ENCODE measurements at places on chromosomes 4 and X. TPM values are rescaled to one million over a fixed set of nuclear protein-coding genes. Genes with fewer than 3 reads are reported as not detected.

- no peak for DNase-seq
Measured at GRCh38 chrX:10555846-10556245, 64.5 kb downstream of the MID1 start.

Gene TEC
- 5.4 TPM for total RNA-seq

DNA sequence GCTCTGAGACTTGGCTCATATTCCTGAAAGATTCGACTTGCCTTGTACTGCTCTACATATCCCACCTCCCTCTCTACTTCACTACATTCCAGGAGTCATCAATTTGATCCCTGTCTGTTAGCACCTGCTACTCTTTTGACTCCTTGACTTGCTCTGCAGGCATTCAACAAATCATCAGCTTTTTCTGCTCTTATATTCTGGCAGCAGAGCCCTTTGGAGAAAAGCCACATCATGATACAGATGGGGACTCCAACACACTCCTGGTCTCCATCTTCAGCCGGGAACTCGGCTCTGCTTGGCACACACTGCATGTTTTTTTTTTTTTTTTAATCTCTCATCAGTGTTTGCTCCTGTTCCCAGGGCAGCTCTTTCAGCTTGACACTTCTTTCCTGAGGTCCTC is 293.2 kb upstream of the LCORL start:
- DNase-seq = no peak

GRCh38 chrX:119401569-119401968 is 2.4 kb downstream of the SLC25A43 start:
- no peak for DNase-seq

Gene CRMP1
- total RNA-seq = 0.16 TPM

GRCh38 chr4:41679991-41680390 is 68.5 kb downstream of the PHOX2B start:
- DNase-seq = no peak

- DNase-seq = no peak
Measured at GRCh38 chrX:36214924-36215323, 295.4 kb downstream of the CFAP47 start.

Gene MAGEB1
- not detected for total RNA-seq

DNA sequence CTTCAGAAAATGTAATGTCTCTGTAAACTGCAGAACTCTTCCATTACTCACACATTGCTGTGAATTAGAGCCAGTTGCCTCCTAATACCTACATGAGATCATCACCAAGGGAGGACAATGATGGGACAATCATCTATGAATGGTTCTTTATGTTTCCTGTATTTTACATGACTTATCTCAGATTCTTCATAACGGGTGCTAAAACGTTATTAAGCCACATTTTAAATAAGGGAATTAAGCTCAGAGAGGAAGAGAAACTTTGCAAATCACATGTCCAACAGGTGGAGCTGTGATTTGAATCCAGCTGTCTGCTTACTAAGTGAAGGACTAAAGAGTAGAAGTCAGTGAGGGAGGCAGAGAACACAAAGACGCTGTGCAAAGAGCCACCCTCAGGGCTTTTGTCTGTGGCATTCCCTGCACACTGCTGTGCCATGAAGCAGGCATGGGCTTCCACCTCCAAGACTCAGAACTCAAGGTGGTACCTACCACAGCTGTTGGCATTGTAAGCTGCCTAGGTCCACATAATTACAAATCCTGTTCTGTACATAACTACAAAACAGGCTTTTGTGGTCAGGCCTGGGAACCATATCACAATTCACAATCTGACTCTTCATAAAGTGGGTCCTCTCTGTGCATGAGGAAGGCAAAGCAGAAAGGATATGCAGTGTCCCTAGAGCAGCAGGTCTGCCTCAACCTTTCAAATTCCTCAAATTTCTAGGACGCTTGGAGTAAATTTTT is 12.8 kb downstream of the TBC1D9 start:
- DNase-seq = no peak

DNA sequence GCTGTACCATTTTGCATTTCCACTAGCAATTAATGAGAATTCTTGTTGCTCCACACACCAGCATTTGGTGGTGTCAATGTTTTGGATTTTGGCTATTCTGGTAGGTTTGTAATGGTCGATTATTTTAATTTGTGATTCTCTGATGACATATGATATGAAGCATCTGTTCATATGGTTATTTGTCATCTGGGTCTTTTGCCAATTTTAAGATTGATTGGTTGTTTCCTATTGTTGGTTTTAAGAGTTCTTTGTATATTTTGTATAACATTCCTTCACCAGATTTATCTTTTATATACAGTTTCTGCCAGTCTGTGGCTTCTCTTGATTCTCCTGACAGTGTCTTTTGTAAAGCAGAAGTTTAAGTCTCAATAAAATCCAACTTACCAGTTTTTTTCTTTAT is 18.5 kb upstream of the BDH2 start:
- no peak for DNase-seq

DNA sequence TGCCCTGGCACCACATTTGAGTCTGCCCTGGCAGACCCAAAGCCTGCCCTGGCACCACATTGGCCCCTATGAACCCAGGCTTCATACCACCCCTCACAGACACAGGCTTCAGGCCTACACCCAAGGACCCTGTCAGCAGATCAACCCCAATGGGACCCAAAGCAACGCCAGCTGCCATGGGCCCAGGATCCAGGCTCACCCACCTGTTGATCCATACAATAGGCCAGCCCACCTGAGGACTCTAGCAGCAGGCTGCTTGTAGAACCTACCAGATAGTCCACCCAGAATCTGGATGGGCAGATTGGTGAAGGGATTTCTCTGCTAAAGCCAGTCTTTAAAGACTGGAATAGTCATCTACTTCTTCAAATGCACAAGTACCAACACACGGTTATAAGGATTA is 114.4 kb downstream of the LAS1L start:
- no peak for DNase-seq

Gene HSFX4
- total RNA-seq = not detected

Gene L1CAM
- 2.4 TPM for total RNA-seq

Gene MAGEE2
- not detected for total RNA-seq

DNA sequence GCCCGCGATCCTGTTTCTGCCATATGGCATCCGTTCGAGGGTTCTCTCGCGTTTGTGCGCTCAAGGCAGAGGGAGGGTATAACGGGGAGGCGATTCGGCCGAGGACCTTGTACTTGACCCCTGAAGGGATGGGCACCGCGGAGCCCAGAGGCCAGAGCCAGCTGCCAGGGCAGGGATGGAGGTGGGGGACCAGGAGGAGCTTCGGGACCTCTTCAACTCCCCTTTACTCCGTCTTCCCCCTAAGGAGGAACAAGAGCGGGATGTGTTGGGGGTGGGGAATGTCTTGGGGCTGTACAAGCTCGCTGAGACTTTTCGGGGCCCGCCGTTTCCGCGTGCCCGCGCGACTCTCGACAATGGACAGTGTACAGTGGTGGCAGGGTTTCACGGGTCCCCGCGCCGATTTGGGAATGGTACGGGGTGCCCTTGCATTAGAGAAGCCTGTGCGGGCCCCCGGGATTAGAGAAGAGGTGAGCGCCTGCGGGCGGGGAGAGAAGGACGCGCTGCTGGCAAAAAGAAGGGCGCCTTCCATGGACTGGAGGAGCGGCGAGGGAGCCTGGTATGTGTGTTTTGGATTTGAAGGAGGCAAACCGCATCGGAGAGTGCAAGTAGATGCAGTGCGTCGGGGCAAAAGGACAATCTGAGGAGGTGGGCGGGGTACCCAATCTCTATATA is 760 bp downstream of the UGT8 start:
- no peak for DNase-seq

GRCh38 chrX:131778269-131779218 is 234.7 kb downstream of the OR13H1 start:
- no peak for DNase-seq

DNA sequence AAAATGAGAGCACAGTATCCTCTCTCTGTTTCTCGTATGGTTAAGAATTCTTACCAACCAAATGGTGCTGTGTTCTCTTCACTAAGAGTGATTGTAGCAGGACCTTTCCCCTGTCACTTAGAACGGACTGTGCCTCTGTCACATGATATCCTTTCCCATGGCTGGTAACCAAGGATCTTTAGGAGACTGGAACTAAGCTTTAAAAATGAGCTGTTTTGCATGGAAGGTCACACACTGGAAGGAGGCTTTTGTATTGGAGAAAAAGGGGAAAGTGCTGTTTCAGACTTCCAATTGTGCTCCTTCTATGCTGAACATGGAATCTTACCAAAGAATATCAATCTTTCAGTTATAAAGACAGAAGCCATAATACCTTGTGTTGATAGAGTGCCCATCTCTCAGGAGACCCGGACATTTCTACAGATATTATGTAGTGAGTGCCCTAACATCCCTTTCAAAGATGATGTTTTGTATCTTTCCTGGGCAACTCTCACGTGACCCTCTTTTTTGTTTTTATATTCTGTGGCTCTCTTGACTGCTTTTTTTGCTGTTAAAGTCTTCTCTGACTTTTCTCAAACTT is 148.6 kb downstream of the SLC4A4 start:
- DNase-seq = no peak

- no peak for DNase-seq
Measured at GRCh38 chr4:89463341-89463740, 155.7 kb upstream of the GPRIN3 start.

Gene PWWP3B
- total RNA-seq = 0.48 TPM

GRCh38 chr4:173138624-173139023 is 30.0 kb upstream of the GALNT7 start:
- DNase-seq = no peak

DNA sequence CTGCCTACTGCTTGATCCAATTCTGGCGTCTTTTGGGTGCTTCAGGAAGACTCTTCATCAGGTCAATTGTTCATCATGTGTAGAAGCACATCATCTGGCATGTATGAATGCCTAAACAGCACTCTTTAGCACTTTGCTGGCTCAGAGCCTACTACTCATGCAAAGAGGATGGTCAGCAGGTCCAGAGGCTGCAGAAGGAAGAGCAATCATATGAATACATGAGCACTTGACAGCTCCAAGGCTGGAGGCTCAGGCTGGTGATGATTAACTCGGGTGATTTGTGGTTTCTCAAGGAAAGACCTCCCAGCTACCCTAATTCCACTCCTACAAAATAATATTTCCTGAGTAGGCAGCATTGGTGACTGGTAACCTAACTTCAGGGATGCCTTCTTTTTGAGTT is 103.8 kb upstream of the CXCL13 start:
- DNase-seq = no peak

DNA sequence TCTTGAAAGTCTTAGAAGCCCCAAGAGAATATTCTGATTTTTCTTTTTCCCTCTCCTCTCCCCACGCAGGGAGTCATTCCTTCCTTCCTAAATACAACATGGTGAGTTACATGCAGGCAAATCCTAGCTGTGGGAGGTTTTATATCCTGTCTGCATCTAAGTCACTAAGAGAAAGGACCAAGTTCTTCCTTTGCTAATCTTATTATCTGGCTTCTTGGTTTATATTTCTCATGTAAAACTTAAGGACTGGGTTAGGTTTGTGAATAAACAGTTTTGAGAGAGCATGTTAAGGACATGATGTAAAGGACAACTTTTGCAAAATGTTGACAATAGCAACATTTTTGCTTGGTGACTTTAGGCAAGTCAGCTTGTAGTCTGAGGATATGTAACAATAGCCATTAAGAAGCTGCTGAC is 5.1 kb upstream of the CXCL9 start:
- DNase-seq = no peak

Measured in mesenteric fat pad (tissue), 1 donor.